ENCODE measurements at places on chromosomes 7 and 10. TPM values are rescaled to one million over a fixed set of nuclear protein-coding genes. Genes with fewer than 3 reads are reported as not detected.

The LRRC61 gene
- 3.7 TPM for total RNA-seq

The TMEM196 gene
- not detected for total RNA-seq

The CRPPA gene
- 8.7 TPM for total RNA-seq

The TMEM184A gene
- 0.30 TPM for total RNA-seq

The MYL7 gene
- total RNA-seq: 2,290 TPM

The CHCHD2 gene
- 474 TPM for total RNA-seq

The STMP1 gene
- 25.6 TPM for total RNA-seq

The ARF5 gene
- total RNA-seq: 70.5 TPM

The STAM gene
- total RNA-seq: 18.0 TPM

The IFIT3 gene
- 5.9 TPM for total RNA-seq

The CYCS gene
- total RNA-seq: 698 TPM

The TMEM130 gene
- not detected for total RNA-seq

The ADAM12 gene
- total RNA-seq: 0.38 TPM

The A1CF gene
- total RNA-seq: 0.16 TPM

The NPM3 gene
- 5.8 TPM for total RNA-seq

The HOXA1 gene
- total RNA-seq: 0.13 TPM

The SPDYE6 gene
- not detected for total RNA-seq

The ZNF117 gene
- total RNA-seq: 2.3 TPM

The ENTPD1 gene
- total RNA-seq: 6.0 TPM

The CAMK2B gene
- total RNA-seq: 87.2 TPM

The PLXNA4 gene
- total RNA-seq: 17.3 TPM

The BRAT1 gene
- total RNA-seq: 14.7 TPM

The ZNF365 gene
- total RNA-seq: not detected

The GHRHR gene
- total RNA-seq: not detected

The EN2 gene
- 0.11 TPM for total RNA-seq

The GIMAP6 gene
- total RNA-seq: 29.9 TPM

The GIMAP4 gene
- 34.7 TPM for total RNA-seq

The NYAP1 gene
- total RNA-seq: 0.16 TPM

The ZNF92 gene
- 2.9 TPM for total RNA-seq

The SLC39A12 gene
- total RNA-seq: not detected

The PODXL gene
- 57.1 TPM for total RNA-seq

The NACAD gene
- total RNA-seq: 4.7 TPM

The LEP gene
- 0.86 TPM for total RNA-seq

The SPAG6 gene
- not detected for total RNA-seq

The CALY gene
- not detected for total RNA-seq

The SAMD9 gene
- 2.7 TPM for total RNA-seq

The SH2D4B gene
- total RNA-seq: not detected

The DCLRE1C gene
- 2.2 TPM for total RNA-seq

The IL2RA gene
- total RNA-seq: 2.3 TPM

The FAM13C gene
- 5.9 TPM for total RNA-seq

The TFEC gene
- total RNA-seq: 1.2 TPM

The TYW1B gene
- total RNA-seq: 3.1 TPM

The ZNF12 gene
- 12.3 TPM for total RNA-seq

The POP7 gene
- 27.1 TPM for total RNA-seq

The ATOH7 gene
- not detected for total RNA-seq

The SEPTIN14 gene
- total RNA-seq: not detected

The COL28A1 gene
- 6.7 TPM for total RNA-seq

The PGAM2 gene
- 1,131 TPM for total RNA-seq

The ENTPD7 gene
- 1.5 TPM for total RNA-seq

The GPNMB gene
- total RNA-seq: 248 TPM

The SLC13A4 gene
- total RNA-seq: not detected

The NPVF gene
- total RNA-seq: not detected

The AKR1C1 gene
- 31.4 TPM for total RNA-seq

The TAF6 gene
- total RNA-seq: 35.8 TPM

The FRMD4A gene
- 33.2 TPM for total RNA-seq

All from Right ventricle myocardium superior (tissue), 1 donor.